Activated CD4-positive, alpha-beta T cell treated with anti-CD3 and anti-CD28 coated beads, Interleukin-2, amount 50 U/mL, for 1 hour (primary cell): ENCODE measurements at places on chromosomes 6 and 20.

DNA sequence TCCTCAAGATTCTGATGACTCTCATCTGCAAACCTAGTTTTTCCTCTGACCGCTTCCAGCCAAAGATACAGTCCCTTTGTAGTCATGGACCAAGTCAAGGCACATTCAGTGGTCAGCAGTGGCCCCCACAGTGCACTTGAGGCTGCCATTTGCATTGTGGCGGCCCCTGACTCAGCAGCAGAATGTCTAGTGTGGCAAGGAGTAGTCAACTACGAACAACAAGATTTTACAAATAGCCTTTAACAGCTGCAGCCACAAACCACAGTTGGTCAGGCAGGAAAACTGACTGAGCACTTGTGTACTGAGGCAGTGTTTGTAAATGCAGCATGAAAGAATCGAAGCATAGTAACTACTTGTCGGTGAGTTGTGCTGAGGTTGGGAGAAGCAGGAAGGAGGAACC lies 49.6 kb downstream of the SLC2A12 start:
- no peak for DNase-seq

GRCh38 chr20:19272976-19273654 lies 60.7 kb downstream of the SLC24A3 start:
- DNase-seq, result no peak

- DNase-seq, result no peak
Measured at GRCh38 chr20:45254383-45255262, at the start of gene SLPI. Gene SLPI (minus strand): TSS chr20:45254564. CDS start chr20:45254543, 21 bp downstream.

DNA sequence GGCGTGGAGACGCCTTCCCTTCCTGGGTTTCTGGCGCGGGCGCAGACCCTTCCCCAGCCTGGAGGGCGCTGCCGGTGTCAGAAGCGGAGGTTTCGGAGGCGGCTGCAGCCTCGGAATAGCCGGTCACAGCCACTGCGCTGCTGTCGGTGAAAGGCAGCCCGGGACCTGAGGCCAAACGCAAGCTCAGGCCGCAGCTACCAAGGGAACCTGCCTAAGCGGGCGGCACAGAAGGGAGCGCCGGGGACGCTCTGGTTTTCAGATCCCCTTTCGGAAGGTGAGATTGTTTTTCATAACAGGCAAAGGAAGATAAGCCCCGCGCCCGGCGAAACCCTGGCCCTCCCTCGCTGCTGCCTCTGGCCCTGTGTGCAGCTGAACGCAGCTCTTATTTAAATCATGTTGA lies 116.5 kb downstream of the FAM120B start:
- no peak for DNase-seq

- no peak for DNase-seq
Measured at GRCh38 chr6:152085451-152085921, 278.0 kb downstream of the ESR1 start.

- DNase-seq, result no peak
Measured at GRCh38 chr6:151392427-151392826, 1.1 kb upstream of the ZBTB2 start.

DNA sequence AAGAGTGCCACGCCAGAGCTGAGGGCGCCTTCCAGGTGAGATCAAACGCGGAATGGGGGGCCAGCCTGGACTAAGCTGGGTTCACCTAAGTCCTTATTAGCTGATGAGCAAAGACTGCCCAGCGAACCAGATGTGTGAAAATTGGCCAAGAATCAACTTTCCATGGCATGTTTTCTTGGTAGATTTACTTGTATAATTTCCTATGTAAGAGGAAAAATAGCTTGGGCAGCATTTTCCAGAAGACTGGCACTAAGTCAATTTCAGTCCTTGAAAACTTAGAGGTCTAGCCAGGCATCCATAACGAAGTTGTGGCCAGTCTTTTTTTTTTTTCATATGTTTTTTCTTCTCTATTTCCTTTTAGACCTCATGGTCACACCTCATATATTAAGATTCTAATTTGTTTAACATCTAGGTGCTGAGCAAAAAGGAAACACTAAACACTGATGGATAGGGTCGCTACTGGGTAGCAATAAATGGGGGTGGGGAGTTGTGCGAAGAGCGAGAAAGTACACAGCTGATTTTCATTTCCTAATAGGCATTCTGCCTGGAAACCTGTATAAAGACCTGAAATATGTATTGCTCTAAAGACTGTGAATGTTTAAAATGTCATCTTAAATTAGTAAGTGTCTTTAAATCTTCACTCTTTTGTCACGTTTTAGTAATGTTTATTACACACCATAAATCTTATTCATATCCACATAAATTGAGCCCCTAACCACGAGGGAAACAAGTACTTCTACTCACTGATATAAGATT lies 188.8 kb downstream of the CD83 start:
- DNase-seq, result no peak

GRCh38 chr20:4681401-4681800 lies 40.3 kb upstream of the PRND start:
- no peak for DNase-seq

GRCh38 chr6:158460602-158461169 lies 99.2 kb upstream of the TMEM181 start:
- DNase-seq, result no peak

DNA sequence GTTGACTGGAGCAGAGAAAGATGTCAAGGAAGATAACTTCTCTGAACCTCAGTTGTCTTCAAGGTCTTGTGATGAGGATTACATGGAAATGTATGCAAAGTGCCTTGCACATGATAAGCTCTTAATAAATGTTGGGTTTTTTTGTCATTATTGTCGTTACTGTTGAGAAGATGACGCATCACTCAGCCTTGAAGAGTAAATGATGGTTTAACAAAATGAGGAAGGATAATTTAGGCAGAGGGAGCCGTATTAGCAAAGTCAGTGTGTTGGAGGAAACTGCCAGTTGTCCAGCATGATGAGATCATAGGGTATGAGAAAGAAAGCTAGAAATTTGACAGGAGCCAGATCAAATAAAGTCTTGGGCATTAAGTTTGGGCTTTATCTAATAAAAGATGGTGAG lies 8.8 kb upstream of the SUPT3H start:
- DNase-seq, result no peak

DNA sequence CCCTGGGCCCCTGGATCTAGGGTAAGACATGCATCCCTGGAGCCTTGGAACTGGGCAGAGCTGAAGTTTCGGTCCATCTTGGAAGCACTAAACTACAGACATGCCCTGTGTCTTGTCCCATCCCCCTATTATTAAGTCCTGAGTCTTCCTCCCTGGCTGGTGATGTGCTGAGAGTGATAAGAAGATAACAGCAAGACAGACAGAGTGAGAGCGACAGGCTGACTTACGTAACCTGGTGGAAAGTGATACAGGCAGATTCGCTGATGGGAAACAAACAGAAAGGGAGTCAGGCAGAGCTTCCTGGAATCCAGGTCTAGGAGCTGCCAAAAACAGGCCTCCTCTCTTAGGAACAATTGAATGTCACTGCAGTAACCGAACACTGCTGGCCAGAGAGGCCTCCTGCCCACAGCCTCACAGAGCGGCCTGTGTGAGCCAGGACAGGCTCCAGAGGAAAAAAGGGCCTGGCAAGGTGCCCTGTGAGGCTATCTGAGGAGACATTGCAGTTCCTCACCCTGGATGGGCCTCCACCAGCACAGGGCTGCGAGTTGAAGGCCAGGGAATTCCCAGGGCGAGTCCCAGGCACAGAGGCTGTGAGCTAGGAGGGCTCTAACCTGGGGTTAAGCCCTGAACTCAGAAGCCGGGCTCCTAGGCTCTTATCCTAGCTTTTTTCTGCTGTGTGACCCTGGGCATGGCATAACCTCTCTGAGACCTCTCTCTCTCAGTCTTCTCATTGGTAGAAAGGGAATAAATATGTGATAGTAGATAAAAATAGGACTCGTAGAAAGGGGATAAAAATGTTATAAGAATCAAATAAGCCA lies 34.2 kb upstream of the B4GALT5 start:
- no peak for DNase-seq

DNA sequence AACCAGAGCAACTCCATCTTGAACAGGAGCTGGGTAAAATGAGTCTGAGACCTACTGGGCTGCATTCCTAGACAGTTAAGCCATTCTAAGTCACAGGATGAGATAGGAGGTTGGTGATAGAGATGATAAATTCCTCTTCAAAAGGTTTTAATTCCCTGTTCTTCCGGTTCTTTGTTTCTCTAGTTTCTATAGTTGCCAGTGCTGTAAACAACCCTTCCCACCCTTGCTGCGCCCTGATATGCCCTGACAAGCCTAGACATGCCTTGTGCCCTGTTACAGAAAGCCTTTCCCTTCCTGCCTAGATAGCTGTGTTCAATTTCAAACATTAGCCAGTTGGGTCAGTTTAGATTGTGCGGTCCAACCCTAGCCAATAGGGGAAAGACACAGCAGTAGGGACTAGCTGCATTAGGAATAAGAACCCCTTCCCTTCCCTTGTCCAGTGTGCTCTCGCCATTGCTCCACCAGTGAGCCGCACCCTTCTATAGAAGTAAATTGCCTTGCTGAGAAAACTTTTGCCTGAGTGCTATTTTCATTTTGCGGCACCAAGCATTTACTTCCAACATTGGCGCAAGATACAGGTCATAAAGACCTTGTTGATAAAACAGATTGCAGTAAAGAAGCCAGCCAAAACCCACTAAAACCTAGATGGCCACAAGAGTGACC lies 52.5 kb upstream of the CCN2 start:
- no peak for DNase-seq

DNA sequence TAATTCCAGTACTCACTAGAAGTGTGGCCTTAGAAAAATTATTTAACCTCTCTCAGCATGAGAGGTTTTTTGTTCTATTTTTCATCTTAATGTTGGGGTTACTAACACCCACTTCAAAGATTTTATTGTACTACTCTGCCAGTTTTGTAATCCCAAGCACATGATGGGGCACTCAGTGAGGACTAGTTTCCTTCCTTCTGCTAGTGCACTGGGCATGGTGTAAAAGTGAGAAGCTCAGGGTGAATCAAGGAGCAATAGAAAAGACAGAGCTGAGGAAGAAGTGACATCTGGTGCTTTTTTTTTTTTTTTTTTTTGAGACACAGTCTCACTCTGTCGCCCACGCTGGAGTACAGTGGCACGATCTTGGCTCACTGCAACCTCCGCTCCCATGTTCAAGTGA lies 439.4 kb upstream of the ARID1B start:
- no peak for DNase-seq

- no peak for DNase-seq
Measured at GRCh38 chr6:166588691-166589336, 2.3 kb upstream of the RAMACL start.

DNA sequence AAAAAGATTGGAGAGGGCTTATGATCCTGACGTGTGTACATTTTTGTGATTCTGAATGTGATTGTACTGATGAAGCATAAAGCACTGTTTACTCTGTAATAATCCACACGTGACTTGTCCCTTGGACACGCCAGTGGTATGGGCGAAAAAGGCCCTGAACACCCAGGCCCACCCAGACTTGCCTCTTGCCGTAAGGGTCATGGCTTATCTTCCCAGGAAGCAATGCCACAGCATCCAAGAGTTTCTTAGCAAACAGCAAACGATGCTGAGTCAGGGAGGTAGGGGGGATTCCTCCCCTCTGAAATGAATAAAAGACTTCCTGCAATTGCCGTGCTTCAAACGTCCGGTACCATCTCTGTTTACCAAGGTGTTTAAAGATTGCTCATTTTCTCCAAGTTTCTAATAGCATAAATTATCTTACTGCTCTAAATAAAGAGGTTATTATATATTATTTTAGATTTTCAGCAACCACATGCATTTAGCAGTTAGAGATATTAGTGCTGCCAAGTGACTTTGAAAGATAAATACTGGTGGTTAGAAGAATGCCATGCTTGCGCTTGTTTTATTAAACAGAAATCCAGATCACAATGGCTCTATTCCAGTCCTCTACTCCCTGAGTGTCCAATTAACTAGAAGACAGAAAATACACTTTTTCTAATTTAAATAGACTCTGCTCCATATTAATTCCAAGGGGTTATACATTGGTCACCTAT lies 212.8 kb upstream of the CST7 start:
- DNase-seq, result no peak

GRCh38 chr6:5122504-5123112 lies 37.5 kb downstream of the PPP1R3G start:
- no peak for DNase-seq

DNA sequence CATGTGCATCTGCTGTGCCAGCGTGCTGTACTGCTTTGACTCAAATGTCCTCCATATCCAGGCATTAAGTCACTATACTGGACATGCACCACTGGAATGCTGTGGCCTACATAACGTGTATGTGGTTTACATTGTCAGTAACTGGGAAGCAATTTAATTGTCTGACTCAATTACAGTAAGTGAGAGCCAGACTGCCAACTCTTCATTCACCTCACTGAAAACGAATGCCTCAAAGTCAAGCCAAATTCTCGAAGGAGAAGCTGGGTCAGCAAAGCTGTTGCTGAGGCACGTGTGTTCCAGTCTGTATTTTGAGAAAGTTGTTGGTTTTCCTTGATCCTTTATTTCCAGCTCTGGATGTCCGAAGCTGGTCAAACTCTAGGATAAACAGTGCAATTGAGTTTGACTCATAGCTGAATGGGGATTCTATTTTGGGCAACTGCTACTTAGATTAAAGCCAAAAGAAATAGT lies 534.3 kb downstream of the COL12A1 start:
- DNase-seq, result no peak

- no peak for DNase-seq
Measured at GRCh38 chr6:20838113-20838512, 303.9 kb downstream of the CDKAL1 start.

DNA sequence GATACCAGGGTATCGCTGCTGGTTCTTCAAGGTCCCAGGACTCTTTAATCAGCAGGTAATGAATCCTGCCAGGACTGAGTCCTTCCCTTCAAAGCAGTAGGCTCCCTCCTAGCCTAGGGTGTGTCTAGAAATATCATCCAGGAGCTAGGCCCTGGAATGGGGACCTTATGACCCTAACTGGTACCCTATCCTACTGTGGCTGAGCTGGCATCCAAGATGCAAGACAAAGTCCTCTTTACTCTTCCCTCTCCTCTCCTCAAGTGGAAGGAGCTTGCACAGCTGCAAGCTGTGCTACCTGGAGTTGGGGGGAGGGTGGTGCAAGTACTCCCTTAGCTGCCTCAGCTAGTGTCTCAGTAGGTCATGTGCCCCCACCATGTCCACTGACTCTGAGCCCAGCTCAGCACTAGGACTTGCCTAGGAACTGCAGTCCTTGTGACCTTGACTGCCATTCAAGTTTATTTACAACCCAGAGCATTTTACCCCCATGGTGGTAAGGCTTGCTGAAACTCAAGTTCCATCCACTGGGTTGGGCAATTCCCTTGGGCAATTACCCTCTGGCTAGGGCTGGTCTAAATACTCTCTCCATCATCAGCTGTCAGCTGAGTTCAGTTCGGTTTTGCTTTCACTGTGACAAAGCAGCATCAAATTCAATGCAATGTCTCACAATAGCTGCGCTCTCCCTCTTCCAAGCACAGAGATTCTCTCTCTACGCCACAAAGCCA lies 48.4 kb upstream of the TOP1 start:
- DNase-seq, result no peak

- DNase-seq, result no peak
Measured at GRCh38 chr6:33627876-33628275, 6.8 kb downstream of the ITPR3 start.

GRCh38 chr20:24769878-24770627 lies 179.0 kb upstream of the CST7 start:
- DNase-seq, result no peak
